ENCODE measurements at places on chromosomes 2 and 18.

GRCh38 chr2:80126596-80127189 lies 177.9 kb downstream of the LRRTM1 start:
- peak; percentile 13 for DNase-seq

DNA sequence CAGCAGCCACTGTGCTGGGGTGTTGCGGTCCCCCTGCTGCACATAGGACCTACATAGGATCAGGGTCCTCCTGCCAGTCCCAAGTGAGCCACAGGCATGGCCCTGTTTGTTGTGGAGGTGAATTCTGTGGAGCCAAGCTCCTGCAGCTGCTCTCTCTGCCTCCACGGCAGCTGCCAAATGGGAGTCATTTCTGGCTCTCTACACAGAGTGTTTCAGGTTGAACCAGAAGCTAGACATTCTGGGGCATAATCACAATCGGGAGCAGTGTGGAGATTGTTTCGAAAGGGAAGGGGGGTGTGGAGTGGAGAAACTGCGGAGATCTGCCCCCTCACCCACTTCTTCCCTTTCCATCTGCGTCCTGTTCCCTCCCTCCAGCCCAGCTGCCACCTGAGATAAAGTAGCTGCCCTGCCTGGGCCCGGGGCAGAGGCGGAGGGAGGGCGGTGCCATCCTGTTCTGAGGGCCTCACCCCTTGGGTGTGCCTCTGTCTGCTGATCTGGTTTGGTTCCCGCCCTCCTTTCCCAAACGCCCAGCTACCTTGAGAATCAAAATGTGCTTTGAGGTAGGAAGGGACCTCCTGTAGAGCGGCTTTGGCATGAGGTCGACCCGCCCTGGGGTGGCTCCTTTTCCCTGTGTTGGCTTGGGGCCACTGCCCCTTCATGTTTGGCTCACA lies 139.4 kb downstream of the WDSUB1 start:
- DNase-seq, result no peak

DNA sequence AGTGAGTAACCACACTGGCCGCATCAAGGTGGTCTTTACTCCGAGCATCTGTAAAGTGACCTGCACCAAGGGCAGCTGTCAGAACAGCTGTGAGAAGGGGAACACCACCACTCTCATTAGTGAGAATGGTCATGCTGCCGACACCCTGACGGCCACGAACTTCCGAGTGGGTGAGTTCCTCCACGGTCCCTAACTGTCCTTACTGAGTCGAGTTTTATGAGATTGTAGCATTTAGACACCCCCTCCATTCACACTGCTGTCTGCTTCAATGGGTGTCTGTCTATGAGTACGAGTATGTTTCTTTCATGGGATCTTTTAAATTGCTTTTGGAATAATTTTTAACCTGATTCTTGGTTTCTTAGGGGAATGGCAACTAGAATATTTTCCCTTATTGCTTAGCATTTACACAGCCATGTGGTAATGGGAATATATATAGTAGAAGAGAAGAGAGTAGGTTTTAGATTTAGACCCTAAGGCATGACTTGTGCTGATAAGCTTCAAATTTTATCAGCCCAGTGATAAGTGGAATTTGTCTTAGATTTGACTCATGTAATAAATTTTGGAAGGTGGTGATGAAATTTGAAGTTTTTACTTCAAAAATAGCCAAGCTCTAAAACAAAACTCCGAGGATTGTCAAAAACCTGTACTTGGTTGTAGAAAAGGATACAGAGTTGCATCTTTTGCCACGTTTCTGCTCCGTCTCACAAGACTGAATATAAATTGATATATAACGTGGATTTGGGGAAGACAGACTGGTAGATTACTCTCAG lies 188.2 kb downstream of the LTBP1 start:
- DNase-seq, result no peak

GRCh38 chr2:39434233-39434897 lies 2.7 kb downstream of the MAP4K3 start:
- no peak for DNase-seq

DNA sequence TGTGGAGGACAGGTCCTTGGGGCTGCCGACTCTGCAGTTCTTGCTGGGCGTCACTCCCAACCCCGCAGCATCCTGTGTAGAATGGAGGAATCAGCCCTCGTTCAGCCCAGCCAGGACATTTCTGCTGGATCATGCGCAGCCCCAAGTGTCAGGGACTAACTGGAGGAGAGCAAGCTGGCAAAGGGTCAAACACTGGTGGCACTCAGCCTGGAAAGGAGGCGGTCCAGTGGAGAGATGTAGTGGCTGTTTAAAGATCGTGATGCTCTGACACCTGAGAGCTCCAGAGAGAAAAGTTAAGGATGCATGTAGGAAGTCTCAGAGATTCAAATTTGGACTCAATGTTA lies 63.6 kb upstream of the SH3RF3 start:
- no peak for DNase-seq

DNA sequence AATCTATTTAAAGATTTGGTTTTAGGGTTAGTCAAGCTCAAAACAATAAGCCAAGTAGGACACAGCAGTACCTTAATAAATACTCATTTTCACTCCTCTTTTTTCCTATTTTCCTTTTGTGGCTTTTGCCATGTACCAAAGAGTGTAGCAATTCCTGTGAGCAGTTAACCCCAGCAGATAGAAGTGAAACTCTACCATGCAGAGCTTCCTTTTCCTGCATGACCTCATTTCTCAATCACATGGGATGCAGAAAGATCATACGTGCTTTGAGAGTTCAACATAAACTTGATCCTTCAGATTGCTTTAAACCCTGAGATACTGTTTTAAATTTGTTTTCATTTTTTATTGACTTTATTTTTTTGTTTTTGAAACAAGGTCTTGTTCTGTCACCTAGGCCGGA lies 99.1 kb upstream of the ARHGAP15 start:
- DNase-seq, result no peak
